ENCODE measurements at places on chromosomes 12 and 14.

DNA sequence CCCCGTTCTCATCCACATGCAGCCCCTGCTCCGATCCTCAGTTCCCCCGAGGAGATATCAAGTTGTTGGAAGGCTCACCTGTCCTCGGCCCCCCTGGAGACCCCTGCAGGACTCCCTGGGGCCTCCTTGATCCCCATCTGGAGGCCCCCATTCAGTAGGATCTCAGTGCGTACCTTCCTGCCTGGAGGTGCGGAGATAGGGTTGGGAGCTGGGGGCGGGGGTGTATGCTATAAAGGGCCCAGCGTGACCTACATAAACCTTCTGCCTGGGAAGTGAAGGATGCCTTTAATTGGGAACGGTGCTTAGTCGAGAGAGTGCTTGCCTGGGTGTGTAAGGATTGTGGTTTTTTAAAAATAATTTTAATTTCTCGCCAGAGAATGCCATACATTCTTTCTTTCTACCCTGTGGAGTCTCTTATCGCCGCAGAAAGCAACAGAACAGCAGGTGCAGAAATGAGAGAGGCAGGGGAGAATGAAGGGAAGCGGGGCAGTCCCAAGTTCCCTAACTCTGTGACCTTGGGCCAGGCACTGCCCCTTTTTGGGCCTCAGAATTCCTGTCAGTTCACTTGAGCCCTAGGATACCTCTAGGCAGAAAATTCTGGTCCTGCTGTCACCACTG is 153.7 kb downstream of the TSPAN9 start:
- DNase-seq, result no peak

DNA sequence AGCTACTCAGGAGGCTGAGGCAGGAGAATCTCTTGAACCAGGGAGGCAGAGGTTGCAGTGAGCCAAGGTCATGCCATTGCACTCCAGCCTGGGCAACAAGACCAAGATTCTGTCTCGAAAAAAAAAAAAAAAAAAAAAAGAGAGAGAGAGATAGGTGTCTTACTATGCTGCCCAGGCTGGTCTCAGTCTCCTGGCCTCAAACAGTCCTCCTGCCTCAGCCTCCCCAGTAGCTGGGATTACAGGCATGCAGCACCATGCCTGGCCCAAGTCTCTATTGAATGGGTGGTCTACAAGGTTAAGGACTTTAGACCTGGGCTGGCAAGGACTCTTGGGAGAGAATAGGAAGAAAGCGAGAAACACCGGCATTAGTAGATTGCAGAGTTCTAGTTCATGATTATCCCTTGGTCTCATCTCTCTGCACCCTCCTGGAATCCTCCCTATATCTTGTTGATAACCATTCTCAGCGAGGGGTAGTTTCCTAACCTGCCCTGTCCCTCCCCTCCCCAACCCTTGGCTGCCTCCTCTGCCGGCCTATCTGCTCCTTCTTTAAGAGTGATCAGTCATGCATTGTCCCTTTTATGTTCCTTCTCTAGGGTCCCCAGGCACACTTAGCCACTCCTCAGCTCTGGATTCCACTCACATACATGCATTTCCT is 128.1 kb upstream of the MAP1LC3B2 start:
- DNase-seq, result no peak

DNA sequence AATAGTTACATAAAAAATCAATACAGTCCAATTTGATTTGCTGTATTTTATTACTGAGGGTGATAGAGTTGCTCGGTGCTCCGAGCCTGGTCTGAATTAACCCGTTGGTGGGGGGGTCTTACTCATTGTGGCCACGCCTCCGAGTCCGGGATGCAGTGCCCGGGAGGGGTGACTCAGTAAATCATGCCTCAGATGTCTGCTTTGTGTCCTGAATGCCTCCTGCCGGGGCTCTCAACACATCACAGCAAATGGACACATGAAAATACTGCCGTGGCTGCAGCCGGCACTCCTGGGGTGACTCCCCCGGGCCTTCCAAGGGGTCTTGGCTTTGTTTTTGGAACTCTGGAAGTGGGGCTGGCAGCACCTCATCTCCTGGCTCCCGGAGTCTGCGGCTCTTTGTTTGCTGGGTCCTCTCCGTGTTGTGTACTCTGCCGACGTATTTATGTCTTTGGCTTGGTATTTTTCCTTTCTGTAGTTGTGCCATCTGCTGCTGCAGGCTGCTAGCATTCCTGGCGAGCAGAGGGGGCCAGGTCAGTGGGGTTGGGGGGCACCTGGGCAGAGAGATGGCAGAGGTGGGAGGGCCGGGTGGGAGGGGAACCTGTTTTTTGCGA is 129.0 kb downstream of the AACS start:
- no peak for DNase-seq

DNA sequence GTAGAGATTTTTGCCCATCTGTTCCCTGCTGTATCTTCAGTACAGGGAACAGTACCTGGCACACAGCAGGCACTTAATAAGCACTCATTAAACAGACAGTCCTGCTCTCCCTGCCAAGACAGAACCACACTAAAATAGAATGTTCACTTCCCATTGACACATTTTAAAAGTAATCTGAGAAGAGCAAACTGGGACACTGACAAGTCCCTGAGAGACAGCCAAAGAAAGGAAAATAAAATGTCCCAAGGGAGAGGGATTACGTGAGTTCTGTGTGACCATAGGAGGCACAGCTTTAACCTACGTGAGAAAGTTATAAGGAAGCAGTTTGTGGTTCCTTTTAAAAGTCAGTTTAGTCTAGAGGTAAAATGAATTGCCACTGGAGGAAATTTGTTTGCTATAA is 43.9 kb upstream of the SYCP3 start:
- DNase-seq, result no peak

DNA sequence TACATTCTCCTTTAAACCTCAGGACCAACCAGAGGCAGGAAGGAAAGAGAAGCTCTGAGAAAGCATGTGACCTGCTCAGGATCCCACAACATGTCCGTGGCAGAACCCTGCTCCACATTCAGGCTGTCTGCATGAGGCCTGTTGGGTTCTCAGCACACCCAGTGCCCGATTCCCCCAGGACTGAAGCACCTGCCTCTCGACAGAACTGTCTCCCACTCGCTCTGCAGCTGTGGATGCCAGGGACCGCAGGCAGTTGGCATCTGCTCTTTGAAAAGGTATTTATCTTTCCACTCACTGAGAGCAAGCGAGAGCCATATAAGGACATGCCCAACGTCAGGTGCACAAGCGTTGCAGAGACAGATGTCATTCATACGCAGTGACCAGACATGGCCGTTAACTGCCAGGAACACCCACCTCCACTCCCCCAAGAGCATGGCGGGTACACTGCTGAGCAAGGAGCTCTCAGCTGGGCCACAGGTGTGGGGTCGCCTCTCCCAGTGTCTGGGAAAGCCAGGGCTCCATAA is 18.9 kb downstream of the PITPNM2 start:
- peak; percentile 34 for DNase-seq

GRCh38 chr12:52745554-52745953 is 31.6 kb downstream of the KRT76 start:
- DNase-seq, result no peak

- DNase-seq, result no peak
Observed at GRCh38 chr12:108567406-108568337, 5.3 kb downstream of the ISCU start.

GRCh38 chr14:60482743-60483142 is 3.1 kb downstream of the C14orf39 start:
- DNase-seq, result no peak

- DNase-seq, result no peak
Observed at GRCh38 chr14:77372304-77372841, 4.5 kb downstream of the TMED8 start.
